ENCODE measurements at places on chromosomes 3 and 15. TPM values are rescaled to one million over a fixed set of nuclear protein-coding genes. Genes with fewer than 3 reads are reported as not detected.

DNA sequence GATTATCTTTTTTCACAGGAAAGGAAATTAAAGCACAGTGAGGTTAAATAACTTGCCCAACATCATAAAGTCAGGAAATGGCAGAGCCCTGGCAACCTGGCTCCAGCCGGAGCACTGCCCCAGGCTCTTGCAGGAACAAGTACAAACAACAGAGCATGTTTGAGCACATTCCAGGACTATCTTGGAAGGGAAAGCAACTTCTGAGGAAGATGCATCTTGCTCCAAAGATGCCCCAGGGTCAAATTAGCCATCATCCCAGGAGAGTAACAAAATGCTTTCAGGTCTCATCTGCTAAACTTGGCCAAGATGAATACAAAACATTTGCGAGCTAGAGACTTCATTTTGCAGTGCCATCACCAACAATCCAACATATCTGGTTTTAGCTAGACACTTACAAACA, 162.4 kb upstream of the LRRN1 start:
- no peaks in the 10 kb centered on the region for H3K4me1 ChIP-seq
- H3K27ac ChIP-seq = no peak overlapping the region
- DNase-seq = no peak
- no peak overlapping the region for H3K4me3 ChIP-seq
- H3K27me3 ChIP-seq = no peaks in the 10 kb centered on the region
- no peaks in the 10 kb centered on the region for H3K36me3 ChIP-seq

DNA sequence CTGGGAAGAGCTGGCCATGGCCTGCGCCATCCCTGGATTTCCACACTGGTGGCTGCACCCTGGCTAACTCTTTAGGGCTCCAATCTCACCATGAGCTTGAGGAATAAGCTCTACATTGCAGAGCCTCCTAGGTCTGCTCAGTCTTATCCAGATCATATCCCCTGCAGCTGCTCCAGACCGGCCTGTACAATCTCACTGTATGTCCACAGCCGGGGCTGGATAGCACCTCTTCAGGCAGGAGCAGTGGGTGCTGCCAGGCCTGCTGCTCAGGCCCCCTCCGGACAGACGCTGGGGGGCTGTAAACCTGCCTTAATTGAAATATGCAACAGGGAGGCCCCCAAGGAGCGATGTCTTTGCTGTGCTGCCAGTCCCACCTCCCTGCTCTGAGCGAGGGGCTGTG, 15.6 kb downstream of the INSYN1 start:
- peaks cover 85% of the 10 kb centered on the region for H3K27me3 ChIP-seq
- no peak overlapping the region for H3K27ac ChIP-seq
- DNase-seq = no peak
- H3K4me1 ChIP-seq = peaks cover 7% of the 10 kb centered on the region

- H3K36me3 ChIP-seq = no peaks in the 10 kb centered on the region
- H3K27ac ChIP-seq = no peak overlapping the region
- no peak overlapping the region for H3K4me3 ChIP-seq
- no peak for DNase-seq
Observed at GRCh38 chr15:87144775-87145174, 1065.1 kb downstream of the AGBL1 start.

GRCh38 chr3:141410846-141411245, 42.5 kb downstream of the ZBTB38 start:
- H3K27me3 ChIP-seq = no peaks in the 10 kb centered on the region
- H3K4me3 ChIP-seq = no peak overlapping the region
- H3K27ac ChIP-seq = no peak overlapping the region
- H3K36me3 ChIP-seq = peaks cover 5% of the 10 kb centered on the region

GRCh38 chr3:52047295-52047960, 8.9 kb downstream of the DUSP7 start:
- no peaks in the 10 kb centered on the region for H3K36me3 ChIP-seq
- DNase-seq = no peak
- no peak overlapping the region for H3K27ac ChIP-seq
- peaks cover 3% of the 10 kb centered on the region for H3K27me3 ChIP-seq
- H3K4me3 ChIP-seq = no peak overlapping the region

DNA sequence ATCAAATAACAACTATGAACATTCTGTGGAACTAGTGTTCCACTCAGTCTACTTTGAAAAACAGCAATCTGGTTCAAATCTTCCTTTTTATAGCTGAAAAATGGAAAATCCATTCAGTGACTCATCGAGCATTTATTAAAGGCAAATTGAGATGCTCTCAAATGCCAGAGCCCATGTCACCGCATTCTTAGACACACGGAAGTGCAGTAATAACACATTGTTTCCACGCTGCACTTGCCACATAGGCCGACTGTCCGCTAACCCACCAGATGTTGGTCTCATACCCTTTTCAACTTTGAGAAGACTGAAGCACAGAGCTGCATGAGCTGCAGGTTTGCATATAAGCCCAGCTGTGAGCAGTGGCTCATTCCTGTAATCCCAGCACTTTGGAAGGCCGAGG, 95.9 kb downstream of the TMEM266 start:
- H3K27me3 ChIP-seq = peaks cover 87% of the 10 kb centered on the region
- no peak overlapping the region for H3K4me3 ChIP-seq
- no peaks in the 10 kb centered on the region for H3K36me3 ChIP-seq
- peaks cover 8% of the 10 kb centered on the region for H3K4me1 ChIP-seq
- no peak for DNase-seq

GRCh38 chr3:30078736-30079135, 527.7 kb upstream of the TGFBR2 start:
- H3K27ac ChIP-seq = no peak overlapping the region
- no peaks in the 10 kb centered on the region for H3K36me3 ChIP-seq
- no peaks in the 10 kb centered on the region for H3K27me3 ChIP-seq
- H3K4me1 ChIP-seq = peaks cover 13% of the 10 kb centered on the region

GRCh38 chr3:120762615-120763014, 20.1 kb downstream of the GTF2E1 start:
- no peak overlapping the region for H3K4me3 ChIP-seq
- no peak overlapping the region for H3K27ac ChIP-seq
- DNase-seq = no peak
- H3K27me3 ChIP-seq = no peaks in the 10 kb centered on the region
- H3K4me1 ChIP-seq = peaks cover 18% of the 10 kb centered on the region

- no peak for DNase-seq
- no peaks in the 10 kb centered on the region for H3K36me3 ChIP-seq
- H3K4me1 ChIP-seq = no peaks in the 10 kb centered on the region
- H3K27ac ChIP-seq = no peak overlapping the region
Observed at GRCh38 chr15:31360843-31361763, 34.5 kb downstream of the KLF13 start.

- H3K4me3 ChIP-seq = no peak overlapping the region
- peak overlapping the region; percentile 0 for H3K27ac ChIP-seq
- no peak for DNase-seq
- peaks cover 38% of the 10 kb centered on the region for H3K36me3 ChIP-seq
- peaks cover 82% of the 10 kb centered on the region for H3K4me1 ChIP-seq
- no peaks in the 10 kb centered on the region for H3K27me3 ChIP-seq
Observed at GRCh38 chr3:190538288-190538687, 24.4 kb downstream of the IL1RAP start.

CTXN2 gene
- total RNA-seq = not detected

C3orf20 gene
- 0.28 TPM for total RNA-seq

UQCC5 gene
- total RNA-seq = 14.0 TPM

BCL6 gene
- 28.3 TPM for total RNA-seq

GPR27 gene
- 1.0 TPM for total RNA-seq

TERC gene
- 4.7 TPM for total RNA-seq

TMEM89 gene
- total RNA-seq = not detected

All from Calu3 (cell line).